ENCODE measurements at places on chromosomes 3 and 15.

GRCh38 chr3:177041730-177042551 lies 155.3 kb downstream of the TBL1XR1 start:
- no peak for DNase-seq

DNA sequence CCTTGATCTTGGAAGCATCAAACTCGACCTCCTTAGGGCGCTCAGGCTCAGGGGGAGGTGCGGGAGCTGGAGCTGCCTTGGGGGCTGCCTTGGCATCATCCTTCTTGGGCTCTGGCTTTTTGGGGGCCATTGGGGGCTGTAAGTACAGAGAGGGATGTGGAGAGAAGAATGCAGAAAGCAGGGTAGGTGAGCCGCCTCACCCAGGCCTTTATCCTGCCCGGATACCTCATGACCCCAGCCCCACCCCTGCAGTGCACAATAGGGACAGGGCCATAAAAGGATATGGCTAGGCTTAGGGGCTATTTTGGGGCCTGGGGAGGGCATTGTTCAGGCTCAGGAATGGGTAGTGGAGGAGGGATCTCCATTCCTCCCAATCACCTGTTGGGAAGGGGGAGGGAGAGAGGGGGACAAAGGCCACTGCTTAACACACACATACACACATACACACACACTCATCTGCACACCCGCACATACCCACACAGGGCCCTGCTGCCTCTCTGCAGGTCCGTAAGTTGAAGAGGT lies at the start of gene MYL3:
MYL3 (minus strand) TSS at position 184 of the 522 bp plus-strand sequence; CDS start at position 130, 54 bp downstream.
- no peak for DNase-seq

GRCh38 chr3:3448468-3448867 lies 269.0 kb upstream of the CRBN start:
- no peak for DNase-seq

DNA sequence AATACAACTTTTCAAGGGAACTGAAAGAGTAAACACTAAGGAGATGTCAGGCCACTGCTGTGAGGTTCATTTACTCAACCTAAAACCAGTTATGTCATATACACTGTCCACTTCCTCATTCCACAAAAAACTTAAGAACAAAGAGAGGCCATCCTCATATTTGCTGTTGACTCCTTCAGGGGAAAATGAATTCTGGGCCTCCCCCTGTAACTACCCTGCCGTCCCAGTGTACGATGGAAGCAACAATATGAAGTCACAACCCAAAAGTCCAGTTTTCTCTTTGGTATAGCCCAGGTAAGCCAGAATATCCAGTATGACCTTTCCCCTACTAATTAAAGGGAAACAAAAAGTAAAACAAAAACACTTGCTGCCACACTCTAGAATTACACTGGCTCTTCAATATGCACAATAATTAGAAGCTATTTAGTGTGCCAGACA lies 16.2 kb downstream of the CEP152 start:
- no peak for DNase-seq

- DNase-seq: no peak
Observed at GRCh38 chr3:113271189-113271588, 59.8 kb downstream of the BOC start.

DNA sequence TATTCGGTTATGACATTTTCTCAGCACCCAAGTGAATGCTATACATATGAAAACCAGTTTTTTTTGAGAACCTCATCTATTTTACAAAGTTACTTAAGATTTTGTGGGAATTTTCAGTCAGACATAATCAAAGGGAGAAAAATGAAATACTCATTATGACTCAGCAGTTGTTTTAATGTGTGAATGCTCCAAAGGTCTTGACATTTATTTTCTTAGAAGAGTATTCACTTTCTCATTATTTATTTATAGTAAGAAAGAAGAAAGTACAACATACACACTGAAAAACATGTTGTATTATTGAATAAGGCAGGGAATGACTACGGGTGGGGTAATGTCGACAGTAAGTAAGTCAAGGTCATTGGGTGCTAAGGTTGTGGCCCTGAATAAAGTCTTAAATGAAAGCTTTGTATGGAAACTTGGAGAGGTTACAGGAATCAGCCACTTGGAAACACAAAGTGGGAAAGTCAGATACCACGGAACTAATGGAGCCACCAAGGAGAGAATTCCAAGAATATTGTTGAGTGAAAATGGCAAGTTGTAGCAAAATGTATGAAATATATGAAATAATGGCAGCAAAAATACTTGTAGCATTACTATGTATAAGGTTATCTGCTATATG lies 844.5 kb downstream of the TBL1XR1 start:
- no peak for DNase-seq

DNA sequence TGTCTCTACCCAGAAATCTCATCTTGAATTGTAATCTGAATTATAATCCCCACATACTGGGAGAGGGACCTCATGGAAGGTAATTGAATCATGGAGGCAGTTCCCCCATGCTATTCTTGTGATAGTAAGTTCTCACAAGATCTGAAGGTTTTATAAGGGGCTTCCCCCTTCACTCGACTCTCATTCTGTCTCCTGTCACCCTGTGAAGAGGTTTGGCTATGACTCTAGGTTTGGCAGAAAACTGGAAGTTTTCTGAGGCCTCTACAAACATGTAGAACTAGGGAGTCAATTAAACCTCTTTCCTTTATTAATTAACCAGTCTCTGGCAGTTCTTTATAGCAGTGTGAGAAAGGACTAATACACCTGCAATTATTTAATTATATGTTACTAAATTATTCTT lies 125.2 kb upstream of the TGFBR2 start:
- DNase-seq: no peak

- no peak for DNase-seq
Observed at GRCh38 chr3:194768586-194768985, 82.9 kb downstream of the FAM43A start.

Data from activated naive CD4-positive, alpha-beta T cell (primary cell).